EL (cell line): ENCODE measurements at places on chromosomes 1 and 21.
A peak's percentile ranks its signal among the peaks of the same experiment; 100 is the strongest.

- peak; percentile 81 for DNase-seq
These were observed 2.8 kb downstream of the TGFB2 start for GRCh38 chr1:218347723-218348627.

DNA sequence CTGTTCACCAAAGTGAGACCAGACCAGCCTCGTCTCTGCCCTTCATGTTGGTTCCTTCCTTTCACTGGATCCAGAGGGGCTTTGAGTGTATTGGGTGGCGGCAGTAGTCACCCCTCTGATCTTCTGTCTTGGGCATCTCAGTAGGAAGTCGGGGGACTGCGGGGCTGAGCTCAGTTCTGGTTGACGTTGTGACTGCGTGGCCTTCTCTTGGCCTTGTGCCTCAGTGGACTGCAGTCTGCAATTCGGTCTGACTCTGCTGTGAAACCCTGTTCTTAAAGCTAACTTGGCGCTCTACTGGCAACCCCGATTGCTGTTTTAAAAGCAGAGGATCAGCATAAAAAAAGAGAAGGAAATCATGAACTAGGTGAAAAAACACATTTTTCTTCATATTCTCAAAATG, 56.7 kb downstream of the SLC37A1 start:
- no peak for DNase-seq

GRCh38 chr1:61362351-61362750, 280.0 kb downstream of the NFIA start:
- no peak for DNase-seq

- no peak for DNase-seq
These were observed 58.5 kb downstream of the PLA2G4A start for GRCh38 chr1:186887203-186887602.

GRCh38 chr1:87084244-87084836, 169.9 kb downstream of the HS2ST1 start:
- peak; percentile 23 for DNase-seq

DNA sequence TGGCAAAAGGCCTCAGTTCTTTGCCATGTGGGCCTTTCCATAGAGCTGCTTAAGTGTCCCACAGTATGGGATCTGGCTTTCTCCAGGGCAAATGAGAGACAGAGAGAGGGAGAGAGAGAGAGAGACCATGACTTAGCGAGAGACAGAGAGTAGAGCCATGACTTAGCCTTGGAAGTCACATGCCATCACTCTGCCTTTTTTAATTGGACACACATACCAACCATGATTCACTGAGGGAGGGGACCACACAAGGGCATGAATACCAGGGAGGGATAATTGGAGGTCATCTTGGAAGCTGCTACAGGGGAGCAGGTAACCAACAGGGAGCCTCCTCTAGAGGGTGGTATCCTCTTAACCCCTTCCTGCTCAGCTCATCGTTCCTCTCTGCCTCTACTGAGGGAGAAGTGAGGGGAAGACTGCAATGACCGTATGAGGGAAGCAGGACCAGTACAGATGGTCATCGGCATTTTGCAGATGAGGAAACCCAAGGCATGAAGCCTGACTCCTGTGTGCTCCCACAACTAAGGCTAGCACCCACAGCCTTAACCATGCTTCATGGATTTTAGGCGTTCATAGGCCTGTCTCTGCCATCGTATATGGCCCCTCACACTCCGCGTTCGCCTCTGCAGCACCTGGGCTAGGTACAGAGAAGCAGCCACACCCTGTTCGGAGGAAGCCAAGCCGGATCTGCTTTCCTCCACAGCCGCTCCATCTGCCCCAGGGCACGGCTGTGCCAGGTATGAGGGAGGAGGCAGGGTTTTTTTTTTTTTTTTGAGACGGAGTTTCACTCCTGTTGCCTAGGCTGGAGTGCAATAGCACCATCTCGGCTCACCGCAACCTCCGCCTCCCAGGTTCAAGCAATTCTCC, 38.6 kb downstream of the MEF2D start:
- no peak for DNase-seq

DNA sequence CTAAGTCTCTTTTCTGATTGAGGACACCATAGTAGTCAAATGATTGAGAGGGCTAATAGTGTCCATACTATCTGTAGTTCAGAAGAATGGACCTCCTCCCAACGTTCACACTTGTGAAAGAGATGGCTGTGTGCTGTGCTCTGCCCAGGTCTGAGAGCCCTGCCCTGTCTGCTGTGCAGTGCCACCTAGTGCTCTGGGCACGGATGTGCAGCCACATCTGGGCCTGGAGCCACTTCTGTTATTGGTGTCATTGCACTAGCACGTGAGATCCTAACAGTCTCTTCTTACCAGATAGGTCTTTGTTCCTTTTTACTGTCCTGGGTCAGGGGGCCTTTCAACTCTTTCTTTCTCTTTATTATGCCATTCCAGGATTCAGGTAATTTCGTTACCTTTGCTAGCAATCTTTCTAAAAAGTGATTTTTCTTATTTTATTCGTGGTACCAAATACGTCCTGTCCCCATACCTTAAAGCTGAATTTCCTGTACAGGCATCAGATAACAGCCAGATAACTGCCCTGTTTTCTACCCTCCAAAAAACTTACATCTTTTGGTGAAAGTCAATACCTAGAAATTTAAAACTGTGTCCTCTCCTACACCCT, 21.7 kb downstream of the INTS3 start:
- peak; percentile 72 for DNase-seq

DNA sequence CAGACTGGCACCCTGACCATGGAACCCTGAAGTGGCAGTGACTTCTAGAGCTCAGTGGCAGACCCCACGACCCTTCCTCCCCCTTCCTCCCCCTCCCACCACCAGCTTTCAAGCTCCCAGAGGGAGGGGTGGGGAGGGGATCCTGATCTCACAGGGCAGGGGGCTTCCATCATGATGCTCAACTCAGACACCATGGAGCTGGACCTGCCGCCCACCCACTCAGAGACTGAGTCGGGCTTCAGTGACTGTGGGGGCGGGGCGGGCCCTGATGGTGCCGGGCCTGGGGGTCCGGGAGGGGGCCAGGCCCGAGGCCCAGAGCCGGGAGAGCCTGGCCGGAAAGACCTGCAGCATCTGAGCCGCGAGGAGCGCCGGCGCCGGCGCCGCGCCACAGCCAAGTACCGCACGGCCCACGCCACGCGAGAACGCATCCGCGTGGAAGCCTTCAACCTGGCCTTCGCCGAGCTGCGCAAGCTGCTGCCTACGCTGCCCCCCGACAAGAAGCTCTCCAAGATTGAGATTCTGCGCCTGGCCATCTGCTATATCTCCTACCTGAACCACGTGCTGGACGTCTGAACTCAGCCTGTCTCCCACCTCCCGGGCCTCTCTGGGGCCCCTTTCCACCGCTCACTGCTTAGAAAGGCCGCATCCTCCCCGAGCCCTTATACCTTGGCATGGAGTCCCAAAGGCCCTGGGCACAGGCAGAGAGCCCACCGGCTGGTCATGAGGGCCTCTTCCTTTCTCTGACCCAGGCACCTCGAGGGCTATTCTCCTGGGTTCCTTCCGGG, 3.9 kb downstream of the NHLH1 start:
- DNase-seq: no peak
